SW480 (cell line): ENCODE measurements at places on chromosomes 4 and X.

DNA sequence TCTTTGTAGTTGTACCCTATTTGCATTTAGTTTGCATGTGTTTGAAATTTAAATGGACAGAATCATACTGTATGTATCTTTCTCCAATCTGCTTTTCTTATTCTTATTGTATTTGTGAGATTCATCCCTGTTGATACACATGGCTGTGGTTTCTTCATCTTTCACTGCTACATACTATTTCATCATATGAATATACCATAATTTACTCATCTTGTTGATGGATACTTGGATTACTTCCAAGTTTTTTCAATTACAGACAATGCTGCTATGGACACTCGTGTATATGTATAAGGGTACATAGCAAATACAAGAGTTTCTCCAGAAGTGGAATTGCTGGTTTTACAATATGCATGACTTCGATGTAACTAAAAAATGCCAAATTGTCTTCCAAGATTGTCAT, 11.8 kb upstream of the KLHL8 start:
- DNase-seq: no peak

- no peak for DNase-seq
Measured at GRCh38 chr4:125546272-125546671, 231.5 kb downstream of the FAT4 start.

GRCh38 chr4:17636341-17636695, 21.9 kb downstream of the MED28 start:
- DNase-seq: no peak

GRCh38 chr4:61657016-61657415, 456.9 kb downstream of the ADGRL3 start:
- DNase-seq: no peak

DNA sequence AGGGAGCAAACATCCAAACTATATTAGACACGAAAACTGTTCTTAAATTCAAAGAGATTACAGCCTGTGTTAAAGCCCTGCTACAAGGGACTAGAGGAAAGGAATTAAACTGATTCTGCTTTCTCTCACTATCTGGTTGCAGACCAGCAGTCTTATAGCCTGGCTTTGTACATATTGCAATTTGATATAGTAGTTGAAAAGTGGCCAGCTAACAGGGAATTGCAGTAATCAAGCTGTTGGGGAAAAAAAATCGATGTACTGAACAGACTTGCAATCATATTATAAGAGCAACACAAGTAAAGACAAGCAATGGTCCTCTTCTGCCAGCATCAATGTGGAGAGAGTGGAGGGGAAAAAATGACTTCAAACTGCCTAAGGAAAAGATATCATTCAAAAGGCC, 364.4 kb upstream of the EPHA5 start:
- DNase-seq: no peak

GRCh38 chr4:1166509-1167243, 5.7 kb downstream of the SPON2 start:
- DNase-seq: no peak

DNA sequence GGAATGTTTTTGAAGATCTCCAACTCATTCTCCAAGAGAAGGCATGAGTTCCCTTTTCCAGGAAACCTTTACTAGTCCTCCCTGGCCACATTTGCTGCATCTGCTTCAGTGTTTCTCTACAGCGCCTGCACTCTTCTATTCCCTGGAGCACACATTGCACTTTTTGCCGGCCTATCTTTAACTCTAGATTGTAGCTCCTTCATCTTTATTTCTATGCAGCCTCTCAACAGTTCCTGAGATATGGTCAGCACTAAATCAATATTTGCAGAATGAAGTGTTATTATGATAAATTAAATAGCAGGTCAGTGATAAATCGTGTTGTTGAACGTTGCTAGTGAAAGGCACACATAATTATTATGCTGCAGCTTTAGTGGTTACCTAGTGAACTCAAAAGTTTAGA, 88.3 kb downstream of the VCX3A start:
- DNase-seq: no peak

- DNase-seq: no peak
Measured at GRCh38 chrX:22325096-22325495, 52.4 kb downstream of the CBLL2 start.

DNA sequence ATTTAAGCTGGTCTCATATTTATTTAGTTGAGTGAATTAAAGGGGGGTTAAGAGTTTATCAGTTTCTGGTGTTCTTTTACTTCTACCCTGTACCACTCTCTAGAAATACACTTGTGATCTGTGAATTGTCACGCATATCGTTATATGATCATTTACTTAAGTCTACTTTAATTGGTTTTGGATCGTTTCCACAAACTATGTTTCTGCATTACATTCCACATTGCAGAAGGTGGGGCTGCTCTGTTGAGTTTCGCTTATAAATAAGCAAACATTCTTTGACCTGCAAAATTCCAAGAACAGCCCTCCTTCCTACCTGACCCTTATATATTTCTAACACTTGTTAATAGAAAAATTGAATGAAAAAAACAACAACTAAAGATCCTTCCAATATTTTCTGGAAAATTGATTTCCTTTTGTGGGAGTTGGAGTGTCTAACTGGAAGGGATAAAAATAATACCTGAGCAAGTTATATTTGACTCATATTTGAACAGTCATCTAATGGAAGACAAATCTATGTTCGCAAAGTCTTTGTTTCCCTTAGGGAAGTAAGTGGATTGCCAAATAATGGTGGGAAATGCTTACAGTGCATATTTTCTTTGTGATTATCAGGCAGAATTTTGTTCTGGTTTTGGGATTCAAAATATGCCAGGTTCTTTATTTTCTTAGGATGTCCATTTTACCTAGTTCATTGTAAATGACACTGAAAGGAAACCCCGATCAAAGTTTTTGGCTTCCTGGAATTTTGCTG, 152.7 kb downstream of the RELL1 start:
- no peak for DNase-seq

DNA sequence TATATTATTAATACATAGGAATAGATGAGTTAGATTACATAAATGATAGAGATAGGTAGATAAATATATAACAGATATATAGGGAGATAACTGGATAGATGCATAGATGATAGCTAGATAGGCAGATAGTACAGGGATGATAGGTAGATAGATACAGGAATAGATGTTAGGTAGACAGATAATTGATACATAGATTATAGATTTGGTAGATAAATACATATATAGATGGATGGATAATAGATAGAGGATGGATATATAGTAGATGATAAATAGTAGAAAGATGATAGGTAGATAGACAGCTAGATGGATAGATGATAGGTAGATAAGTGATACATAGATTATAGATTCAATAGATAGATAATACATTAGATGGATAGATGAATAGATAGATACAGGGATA, 283.6 kb downstream of the SHOX start:
- DNase-seq: no peak

- DNase-seq: no peak
Measured at GRCh38 chr4:56080384-56080783, 131.6 kb downstream of the CEP135 start.

- no peak for DNase-seq
Measured at GRCh38 chr4:141905751-141906150, 269.4 kb downstream of the IL15 start.

DNA sequence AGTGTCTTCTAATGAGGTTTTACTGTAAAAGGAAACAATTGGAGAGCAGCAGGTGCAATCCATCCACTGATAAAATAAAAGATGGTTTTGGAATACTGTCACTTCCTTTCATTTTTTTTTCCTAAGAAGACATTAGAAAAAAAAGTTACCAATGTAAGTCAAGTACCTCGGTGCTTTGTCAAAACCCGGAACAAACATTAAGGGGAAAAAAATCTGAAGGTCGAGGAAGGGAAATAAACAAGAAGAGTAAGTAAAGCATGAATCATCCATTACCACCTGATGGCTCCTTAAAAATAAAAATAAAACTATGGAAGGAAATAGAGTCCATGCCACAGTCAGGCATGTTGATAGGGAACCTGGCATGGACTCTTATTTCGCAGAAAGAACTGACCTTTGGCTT, 15.3 kb upstream of the XPNPEP2 start:
- no peak for DNase-seq

- DNase-seq: peak; percentile 78
Measured at GRCh38 chr4:13261486-13262257, 222.5 kb downstream of the RAB28 start.

DNA sequence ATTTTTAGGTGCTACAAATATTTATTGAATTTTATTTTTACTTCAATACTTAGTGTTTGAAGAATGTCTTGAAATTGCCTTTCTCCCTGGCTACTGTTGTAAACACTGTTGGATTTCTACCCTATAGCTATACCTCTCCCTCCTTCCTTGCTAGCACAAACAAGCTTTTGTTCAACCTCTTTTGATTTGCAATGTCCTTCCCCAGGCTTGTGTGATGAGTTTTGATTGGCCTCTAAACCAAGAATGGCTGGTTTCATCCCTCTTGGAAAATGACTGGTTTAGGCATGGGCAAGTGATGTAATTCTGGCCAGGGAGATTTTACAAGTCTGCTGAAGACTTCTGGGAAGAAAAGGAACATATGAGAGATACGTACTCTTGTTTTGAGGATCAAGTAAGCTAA, 25.3 kb upstream of the SLITRK2 start:
- DNase-seq: no peak

GRCh38 chr4:16732741-16733140, 165.7 kb downstream of the LDB2 start:
- no peak for DNase-seq

DNA sequence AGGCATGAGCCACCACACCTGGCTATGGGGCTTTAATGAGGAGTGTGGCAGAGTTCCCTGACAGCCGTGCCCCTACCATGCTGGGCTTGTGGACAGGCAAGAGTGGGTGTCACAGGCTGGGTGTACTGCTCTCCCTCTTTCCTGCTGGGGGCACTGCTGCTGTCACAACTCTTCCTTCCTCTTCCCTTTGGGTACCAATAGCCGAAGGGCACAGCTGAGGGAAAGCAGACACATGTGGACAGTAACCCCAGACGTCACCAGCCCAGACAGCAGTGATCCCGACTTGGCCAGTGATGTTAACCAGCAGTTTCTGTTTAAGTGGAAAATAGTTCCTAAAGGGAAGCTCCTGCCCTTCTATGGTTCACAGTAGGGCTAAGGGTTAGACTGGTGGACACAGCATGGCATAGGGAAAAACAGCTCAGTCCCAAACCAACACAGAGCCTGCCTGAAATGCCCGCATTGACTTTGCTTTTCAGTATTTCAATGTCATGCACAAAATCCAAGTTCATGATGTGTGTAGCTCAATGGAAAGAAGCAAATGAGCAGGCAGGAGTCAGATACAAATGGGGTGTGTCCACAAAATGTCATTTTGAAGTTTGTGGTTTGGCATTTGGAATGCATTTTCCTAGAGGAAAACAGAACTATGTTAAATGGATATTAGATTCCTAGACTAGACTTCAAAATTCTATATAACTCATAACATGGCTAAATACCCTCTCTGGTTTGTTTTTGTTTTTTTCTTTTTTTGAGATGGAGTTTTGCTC, 24.9 kb upstream of the DDX3X start:
- DNase-seq: no peak

DNA sequence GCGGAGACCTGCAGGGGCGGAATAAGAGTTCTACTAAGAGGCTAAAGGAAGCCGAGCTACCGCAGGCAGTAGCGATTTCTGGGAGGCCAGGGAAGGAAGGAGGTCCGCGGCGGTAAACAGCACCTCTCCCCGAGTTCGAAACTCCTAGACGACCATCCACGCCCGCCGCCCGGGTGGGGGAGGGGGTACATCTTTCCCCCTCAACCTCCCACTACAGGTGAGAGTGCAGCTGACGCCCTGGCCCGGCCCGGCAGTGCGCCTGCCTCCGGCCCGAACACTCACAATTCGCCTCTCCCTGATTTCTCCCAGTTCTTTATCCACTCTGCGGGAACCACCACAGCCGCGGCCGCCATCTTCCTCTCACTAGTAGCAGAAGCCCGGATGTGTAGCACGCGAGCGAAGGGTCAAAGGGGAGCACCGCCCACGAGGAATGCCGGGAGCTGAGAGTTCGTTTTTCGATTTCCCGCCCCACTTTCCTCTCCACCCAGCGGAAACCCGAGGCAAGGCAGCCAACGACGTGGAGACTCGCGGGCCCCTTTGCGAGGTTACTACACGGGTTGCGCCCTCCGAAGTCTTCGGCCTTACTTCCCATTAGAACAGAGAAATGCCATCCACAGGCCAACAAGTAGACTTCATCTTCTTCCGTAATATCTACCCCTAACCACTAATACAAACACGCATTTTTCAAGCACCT, at the start of gene THOC2:
THOC2 (minus strand) TSS at position 383 of the 694 bp plus-strand sequence; CDS start at position 353, 30 bp downstream.
- peak; percentile 91 for DNase-seq

- DNase-seq: peak; percentile 10
Measured at GRCh38 chr4:69823481-69824186, 36.3 kb downstream of the SULT1E1 start.

DNA sequence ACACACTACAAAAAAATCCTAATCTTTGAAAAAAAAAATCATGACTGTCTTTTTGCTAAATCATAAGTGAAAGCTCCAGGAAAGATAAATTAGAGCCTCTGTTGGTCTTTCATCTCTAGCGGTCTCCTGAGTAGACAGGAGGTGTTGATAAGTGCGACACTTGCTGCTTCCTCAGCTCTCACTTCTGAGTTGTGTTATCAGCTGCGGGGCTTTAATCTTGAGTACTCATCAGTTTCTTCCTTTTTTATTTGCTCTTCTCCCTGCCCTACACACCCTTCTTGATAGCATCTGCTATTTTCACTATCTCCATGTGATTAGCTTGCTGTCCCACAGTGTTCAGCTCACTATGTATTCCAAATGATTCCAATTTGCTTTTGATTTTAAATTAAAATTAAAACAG, 1449.2 kb downstream of the C4orf33 start:
- no peak for DNase-seq

DNA sequence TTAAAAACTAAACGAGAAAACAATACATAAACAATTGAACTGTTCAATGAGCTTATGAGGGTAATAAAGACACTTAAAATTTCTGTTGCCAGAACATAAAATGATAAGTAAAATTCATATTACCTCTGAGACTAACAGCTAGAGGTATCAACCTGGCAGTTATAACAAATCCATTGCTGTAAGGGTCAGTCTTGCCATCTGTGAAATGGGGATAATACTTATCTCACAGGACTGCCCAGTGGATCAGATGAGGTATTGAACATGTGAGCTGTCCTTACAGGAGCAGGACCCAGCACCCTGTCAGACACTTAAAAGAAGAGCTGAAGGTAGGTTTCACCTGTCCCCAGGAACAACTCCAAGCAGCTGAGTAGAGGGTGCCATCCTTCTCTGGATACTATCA, 2.5 kb downstream of the TCEAL3 start:
- no peak for DNase-seq
